Osteoblast (primary cell): ENCODE measurements at places on chromosomes 2 and 18. TPM values are rescaled to one million over a fixed set of nuclear protein-coding genes. Genes with fewer than 3 reads are reported as not detected.
A peak's percentile ranks its signal among the peaks of the same experiment; 100 is the strongest.

CXCR4 gene
- total RNA-seq = under 0.01 TPM in 2 replicates

CYTIP gene
- total RNA-seq = 1.2 and 1.4 TPM in 2 replicates

CFAP221 gene
- 0.36 and 1.2 TPM in 2 replicates for total RNA-seq

CCDC121 gene
- total RNA-seq = 1.1 and 1.2 TPM in 2 replicates

MGAT4A gene
- under 0.01 and 0.36 TPM in 2 replicates for total RNA-seq

PPP1R1C gene
- 0.29 and 0.36 TPM in 2 replicates for total RNA-seq

TNFRSF11A gene
- under 0.01 TPM in 2 replicates for total RNA-seq

DNA sequence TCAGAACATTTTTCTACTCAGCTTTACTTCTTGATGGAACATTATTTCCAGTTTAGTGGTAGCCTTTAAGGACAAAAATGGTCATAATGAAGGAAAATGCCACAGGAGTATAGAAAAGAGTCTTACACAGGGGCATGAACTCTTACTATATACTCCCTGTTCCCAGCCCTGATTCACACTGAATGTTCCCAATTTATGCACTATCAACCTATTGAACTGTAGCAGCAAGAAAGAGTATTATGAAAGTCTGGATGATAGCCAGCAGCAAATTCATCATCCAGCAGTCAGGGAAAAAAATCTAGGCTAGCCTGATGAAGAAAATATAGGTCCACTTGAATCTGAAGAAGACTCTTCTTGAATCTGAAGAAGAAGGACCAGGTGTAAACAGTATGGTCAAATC lies 1170.3 kb upstream of the CHAC2 start:
- H3K4me1 ChIP-seq = no peaks in the 10 kb centered on the region
- H3K27me3 ChIP-seq = no peaks in the 10 kb centered on the region
- H3K4me3 ChIP-seq = no peak overlapping the region
- no peaks in the 10 kb centered on the region for H3K36me3 ChIP-seq
- no peak overlapping the region for H3K27ac ChIP-seq

GRCh38 chr2:41990688-41991087 lies 57.1 kb upstream of the PKDCC start:
- H3K27ac ChIP-seq = no peak overlapping the region
- peaks cover 41% of the 10 kb centered on the region for H3K27me3 ChIP-seq
- DNase-seq = no peak
- H3K36me3 ChIP-seq = no peaks in the 10 kb centered on the region
- no peaks in the 10 kb centered on the region for H3K4me1 ChIP-seq
- H3K4me3 ChIP-seq = no peak overlapping the region

GRCh38 chr2:118221536-118222272 lies 133.4 kb downstream of the INSIG2 start:
- no peaks in the 10 kb centered on the region for H3K36me3 ChIP-seq
- no peak overlapping the region for H3K4me3 ChIP-seq
- H3K4me1 ChIP-seq = peaks cover 4% of the 10 kb centered on the region

DNA sequence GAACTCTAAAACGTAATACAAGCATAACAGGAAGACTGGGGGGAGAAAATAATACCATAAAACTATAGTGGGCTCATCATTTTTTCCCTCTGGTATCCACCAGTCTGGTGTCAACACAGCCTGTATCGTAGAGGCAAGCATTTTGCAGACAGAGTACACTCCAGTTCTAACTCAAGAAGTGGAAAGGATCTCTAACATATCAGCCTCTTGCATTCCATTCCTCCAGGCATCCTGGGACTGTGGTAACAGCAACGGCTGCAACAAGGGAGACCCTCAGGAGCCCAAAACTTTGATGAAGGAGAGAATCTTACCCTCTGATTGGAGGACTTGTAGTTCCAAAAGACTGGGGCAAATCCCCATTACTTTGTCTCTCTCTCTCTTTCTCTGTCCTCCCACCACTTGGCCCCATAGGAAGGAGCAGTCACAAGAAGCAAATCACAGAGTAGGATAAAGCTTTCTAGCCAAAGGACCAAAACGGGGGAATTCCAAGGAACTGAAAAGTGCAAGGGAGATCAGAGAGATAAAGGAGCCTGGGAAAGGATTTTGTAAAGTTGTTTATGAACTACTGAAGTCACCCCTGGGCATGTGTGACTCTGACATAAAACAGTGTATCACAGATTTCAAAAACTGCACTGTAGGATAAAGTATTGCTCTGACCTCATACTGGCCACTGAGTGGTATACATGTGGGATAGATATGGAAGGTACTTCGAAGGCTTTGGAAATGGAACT lies 11.9 kb downstream of the FRZB start:
- no peaks in the 10 kb centered on the region for H3K36me3 ChIP-seq
- H3K4me3 ChIP-seq = no peak overlapping the region
- peaks cover 3% of the 10 kb centered on the region for H3K4me1 ChIP-seq
- peaks cover 7% of the 10 kb centered on the region for H3K27me3 ChIP-seq

- no peak for DNase-seq
- peaks cover 26% of the 10 kb centered on the region for H3K4me1 ChIP-seq
- no peaks in the 10 kb centered on the region for H3K36me3 ChIP-seq
- H3K4me3 ChIP-seq = no peak overlapping the region
- H3K27ac ChIP-seq = no peak overlapping the region
Observed at GRCh38 chr2:150462770-150463169, 24.7 kb downstream of the RND3 start.

DNA sequence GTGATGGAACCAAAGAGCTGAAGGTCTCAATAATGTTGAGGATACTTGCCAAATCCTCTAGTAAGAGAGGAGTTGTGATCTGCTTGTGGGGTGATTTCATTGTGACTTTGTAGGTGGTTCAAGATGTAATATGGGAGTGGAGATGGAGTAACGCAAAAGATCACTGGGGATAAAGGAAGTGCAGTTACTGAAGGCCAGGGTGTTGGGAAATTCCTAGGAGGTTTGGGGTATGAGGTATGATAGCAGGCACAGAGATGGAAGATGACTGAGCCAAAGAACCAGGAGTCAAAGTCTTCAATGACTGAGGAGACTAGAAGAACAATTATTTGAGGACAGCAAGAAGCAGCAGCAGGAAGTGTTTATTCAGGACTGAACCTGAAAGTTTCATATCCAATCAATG lies 222.6 kb downstream of the NCKAP5 start:
- H3K36me3 ChIP-seq = no peaks in the 10 kb centered on the region
- H3K4me1 ChIP-seq = no peaks in the 10 kb centered on the region
- H3K27ac ChIP-seq = no peak overlapping the region
- DNase-seq = no peak

DNA sequence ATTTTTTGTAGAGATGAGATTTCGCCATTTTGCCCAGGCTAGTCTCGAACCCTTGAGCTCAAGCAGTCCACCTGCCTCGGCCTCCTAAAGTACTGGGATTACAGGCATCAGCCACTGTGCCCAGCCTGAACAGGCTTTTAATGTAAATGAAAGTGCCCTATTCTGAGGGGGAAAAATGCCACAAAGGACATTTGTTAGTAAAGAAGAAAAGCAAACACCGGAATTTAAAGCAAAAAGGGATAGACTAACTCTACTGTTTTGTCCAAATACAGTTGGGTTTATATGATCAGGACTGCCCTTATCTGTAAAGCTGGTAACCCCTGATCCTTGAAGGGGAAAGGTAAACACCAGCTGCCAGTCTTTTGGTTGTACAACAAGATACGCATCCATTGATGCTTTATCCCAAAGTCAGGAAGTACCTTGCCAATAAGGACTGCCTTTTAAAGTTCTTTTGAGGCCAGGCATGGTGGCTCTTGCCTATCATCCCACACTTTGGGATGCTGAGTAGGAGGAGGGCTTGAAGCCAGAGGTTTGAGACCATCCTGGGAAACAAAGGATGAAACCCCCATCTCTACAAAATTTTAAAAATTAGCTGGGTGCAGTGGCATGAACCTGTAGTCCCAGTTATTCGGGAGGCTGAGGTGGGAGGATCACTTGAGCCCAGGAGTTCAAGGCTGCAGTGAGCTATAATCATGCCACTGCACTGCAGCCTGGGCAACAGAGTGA lies 13.1 kb downstream of the CLEC4F start:
- H3K36me3 ChIP-seq = no peaks in the 10 kb centered on the region
- H3K4me1 ChIP-seq = no peaks in the 10 kb centered on the region
- DNase-seq = no peak
- H3K4me3 ChIP-seq = no peak overlapping the region
- H3K27me3 ChIP-seq = peaks cover 3% of the 10 kb centered on the region
- no peak overlapping the region for H3K27ac ChIP-seq

GRCh38 chr2:186713691-186714090 lies 19.8 kb downstream of the FAM171B start:
- no peak overlapping the region for H3K4me3 ChIP-seq
- H3K27me3 ChIP-seq = no peaks in the 10 kb centered on the region
- no peaks in the 10 kb centered on the region for H3K36me3 ChIP-seq
- H3K27ac ChIP-seq = no peak overlapping the region

DNA sequence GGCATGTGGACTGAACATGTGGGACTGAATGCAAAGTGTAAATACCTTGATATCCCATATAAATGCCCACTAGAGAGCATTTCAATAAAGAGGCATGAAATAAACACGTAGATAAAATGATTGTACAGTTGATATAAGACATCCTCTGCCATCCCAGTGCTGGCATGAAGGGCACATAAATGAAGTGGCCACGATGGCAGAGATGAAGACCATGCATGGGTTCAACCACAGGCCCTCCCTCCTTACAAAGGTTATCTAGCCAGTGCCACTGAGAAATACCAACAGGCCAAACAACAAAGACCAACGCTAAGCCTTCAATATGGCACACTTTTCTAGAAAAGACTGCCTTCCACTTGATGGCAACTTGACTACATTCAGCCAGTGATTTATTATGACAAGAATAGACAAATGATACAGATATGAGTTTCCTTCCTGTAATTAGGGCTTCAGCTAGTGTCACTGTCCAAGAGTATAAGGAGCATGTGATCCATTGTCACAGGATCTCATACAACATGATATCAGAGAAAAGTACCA lies 493.9 kb upstream of the MAP2 start:
- H3K27ac ChIP-seq = no peak overlapping the region
- DNase-seq = no peak
- no peak overlapping the region for H3K4me3 ChIP-seq
- H3K4me1 ChIP-seq = no peaks in the 10 kb centered on the region
- no peaks in the 10 kb centered on the region for H3K36me3 ChIP-seq
- no peaks in the 10 kb centered on the region for H3K27me3 ChIP-seq

DNA sequence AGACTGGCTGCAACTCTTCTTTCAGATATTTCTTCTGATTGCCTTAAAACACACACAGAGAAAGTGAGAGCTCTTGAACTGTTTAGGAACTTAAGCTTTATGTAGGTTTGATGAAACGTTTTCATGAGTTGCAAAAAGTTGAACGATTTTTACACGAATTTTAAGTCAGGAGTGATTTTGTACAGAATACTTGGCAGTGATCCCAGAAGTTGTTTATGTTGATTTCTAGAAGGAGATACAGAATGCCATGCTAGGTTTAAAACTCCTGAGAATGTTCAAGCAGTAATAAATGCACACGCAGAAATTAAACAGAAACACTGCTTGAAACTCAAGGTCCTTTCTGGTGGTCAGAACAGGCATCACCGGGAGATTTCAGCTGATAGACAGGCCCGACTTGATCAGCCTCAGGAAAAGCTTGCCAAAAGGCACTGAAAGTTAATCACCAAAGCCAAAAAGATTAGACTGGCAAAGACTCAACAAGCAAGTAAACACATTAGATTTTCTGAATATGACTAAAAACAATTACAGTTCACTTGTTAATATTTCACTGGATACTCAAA lies 123.1 kb downstream of the SOCS6 start:
- H3K4me1 ChIP-seq = no peaks in the 10 kb centered on the region
- no peak overlapping the region for H3K4me3 ChIP-seq
- H3K27ac ChIP-seq = no peak overlapping the region

GRCh38 chr18:78582181-78582709 lies 397.4 kb upstream of the SALL3 start:
- no peaks in the 10 kb centered on the region for H3K36me3 ChIP-seq
- no peak overlapping the region for H3K27ac ChIP-seq
- no peaks in the 10 kb centered on the region for H3K4me1 ChIP-seq
- DNase-seq = no peak
- H3K27me3 ChIP-seq = no peaks in the 10 kb centered on the region
- no peak overlapping the region for H3K4me3 ChIP-seq

- no peaks in the 10 kb centered on the region for H3K36me3 ChIP-seq
- peaks cover 81% of the 10 kb centered on the region for H3K27me3 ChIP-seq
- H3K4me3 ChIP-seq = no peak overlapping the region
- peaks cover 7% of the 10 kb centered on the region for H3K4me1 ChIP-seq
Observed at GRCh38 chr2:66581339-66582103, 146.6 kb downstream of the MEIS1 start.

DNA sequence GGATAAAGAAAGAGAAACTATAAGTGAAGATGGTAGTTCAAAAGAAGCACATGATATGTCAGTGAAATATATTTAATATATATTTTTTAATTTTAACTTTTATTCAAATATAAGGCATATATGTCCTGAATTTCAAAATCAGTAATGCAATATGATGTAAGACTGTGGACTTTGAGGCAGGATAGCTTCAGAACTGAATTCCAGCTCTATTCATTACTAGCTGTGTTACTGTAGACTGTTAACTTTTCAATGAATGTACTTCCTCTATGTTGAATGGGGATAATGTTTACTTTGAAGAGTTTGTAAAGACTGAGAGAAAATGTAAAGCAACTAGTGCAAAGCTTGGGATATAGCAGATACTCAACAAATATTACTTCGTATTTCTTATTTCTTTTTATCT lies 112.6 kb downstream of the PMS1 start:
- no peak overlapping the region for H3K4me3 ChIP-seq
- no peaks in the 10 kb centered on the region for H3K27me3 ChIP-seq
- H3K27ac ChIP-seq = no peak overlapping the region
- H3K4me1 ChIP-seq = peaks cover 10% of the 10 kb centered on the region

DNA sequence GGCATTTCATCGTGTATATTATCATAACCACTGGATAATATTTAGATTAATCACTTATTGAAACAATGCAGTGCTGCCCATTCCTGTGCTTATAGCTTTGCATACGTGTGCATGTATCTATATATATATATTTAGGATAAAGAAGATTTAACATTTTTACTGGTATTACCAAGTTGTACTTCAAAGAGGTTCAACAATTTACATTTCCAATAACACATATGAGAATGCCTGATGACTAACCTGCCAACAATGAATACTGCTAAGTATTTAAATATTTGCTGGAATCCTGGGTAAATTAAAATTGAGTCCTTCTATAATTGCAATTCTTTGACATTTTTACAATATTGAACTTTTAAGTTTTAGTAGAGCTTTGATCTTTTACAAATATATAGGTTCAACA lies 111.4 kb downstream of the SLC39A10 start:
- H3K27me3 ChIP-seq = no peaks in the 10 kb centered on the region
- H3K36me3 ChIP-seq = no peaks in the 10 kb centered on the region
- H3K4me3 ChIP-seq = no peak overlapping the region

DNA sequence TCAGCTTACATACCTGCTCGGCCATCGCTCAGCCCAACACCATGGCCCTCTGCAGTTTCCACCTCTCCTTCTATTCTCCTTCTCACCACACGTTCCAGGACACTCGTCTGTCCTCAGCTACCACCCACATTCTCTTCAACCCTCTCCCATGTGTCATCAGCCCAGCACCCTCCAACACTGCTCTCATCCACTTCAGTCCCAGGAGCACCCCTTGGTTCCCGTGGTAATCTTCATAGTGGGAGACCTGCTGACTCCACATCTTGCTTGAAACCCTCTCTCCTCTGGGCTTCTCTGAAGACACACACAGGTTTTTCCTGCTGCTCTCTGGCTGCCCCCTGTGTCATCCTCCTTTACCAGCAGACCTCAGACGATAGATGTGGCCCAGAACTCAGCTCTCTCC lies 228.7 kb downstream of the GBX2 start:
- no peak for DNase-seq
- H3K4me1 ChIP-seq = peaks cover 12% of the 10 kb centered on the region
- no peaks in the 10 kb centered on the region for H3K27me3 ChIP-seq
- H3K27ac ChIP-seq = peak overlapping the region; percentile 81
- peaks cover 7% of the 10 kb centered on the region for H3K36me3 ChIP-seq
